ENCODE measurements at places on chromosomes 5 and 9.

DNA sequence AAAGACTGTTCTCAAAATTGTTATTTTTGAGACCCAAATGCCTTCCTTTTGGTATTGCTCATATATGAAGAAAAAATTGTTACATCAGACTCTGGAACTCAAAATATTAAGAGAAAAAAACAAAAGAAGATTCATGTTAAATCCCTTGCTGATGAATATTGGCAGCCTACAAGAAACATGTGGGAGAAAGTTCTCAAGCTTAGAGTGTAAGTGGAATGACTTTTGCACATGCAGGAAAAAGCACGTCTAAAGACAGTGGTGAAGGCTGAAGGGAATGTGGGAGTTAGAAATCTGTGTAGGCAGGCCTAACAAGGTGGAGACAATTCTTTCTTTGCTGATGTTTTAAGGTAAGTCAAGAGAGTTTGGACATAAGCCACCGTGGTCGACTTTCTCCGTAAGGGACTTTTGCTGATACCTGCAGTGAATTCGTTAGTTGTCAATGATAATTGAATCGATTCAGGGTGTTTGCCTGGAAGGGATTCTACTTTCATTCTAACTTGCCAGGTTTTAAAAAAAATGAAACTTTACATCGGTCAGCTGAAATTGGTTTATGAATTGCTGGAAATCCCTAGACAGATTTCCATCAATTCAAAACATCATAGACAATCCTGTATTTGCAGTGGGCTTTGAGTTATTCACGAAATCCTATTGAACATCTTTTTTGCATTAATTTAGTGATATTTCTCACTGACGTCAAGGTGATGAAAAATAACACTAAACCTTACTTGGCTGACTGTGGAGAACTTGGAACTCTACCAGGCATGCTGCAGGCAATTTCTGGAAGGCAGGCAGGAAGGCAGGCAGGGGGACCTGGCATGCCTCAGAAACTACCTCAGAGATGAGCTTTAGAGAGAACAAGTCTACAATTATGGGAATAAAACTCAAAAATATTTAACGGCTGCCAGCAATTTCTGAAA is 359.1 kb upstream of the ADAMTSL1 start:
- DNase-seq = no peak

GRCh38 chr9:121227862-121228261 is 26.2 kb upstream of the RAB14 start:
- DNase-seq = no peak

- DNase-seq = no peak
Observed at GRCh38 chr9:135797507-135798262, 95.7 kb downstream of the KCNT1 start.

DNA sequence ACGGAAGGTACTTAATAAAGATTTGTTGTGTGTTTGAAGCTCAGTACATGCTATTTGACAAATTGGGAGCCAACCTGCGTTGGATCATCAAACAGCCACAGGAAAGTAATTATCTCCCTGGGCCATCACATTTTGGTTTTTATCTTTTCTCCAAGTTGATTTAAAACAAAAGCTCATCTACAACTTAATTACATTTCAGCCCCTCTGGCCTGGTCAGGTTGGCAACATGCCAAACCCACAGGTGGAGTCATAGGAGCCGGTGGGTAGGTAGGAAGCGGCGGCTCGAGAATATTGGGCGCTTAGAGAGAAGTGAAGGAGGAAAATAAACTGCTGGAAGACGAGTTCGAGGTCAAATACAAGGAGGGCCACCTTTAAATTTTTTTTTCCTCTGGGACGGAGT is 64.9 kb upstream of the FANCC start:
- no peak for DNase-seq

- DNase-seq = no peak
Observed at GRCh38 chr5:60334281-60334713, 365.7 kb downstream of the DEPDC1B start.

- no peak for DNase-seq
Observed at GRCh38 chr5:113246361-113246870, 188.4 kb downstream of the TSSK1B start.

DNA sequence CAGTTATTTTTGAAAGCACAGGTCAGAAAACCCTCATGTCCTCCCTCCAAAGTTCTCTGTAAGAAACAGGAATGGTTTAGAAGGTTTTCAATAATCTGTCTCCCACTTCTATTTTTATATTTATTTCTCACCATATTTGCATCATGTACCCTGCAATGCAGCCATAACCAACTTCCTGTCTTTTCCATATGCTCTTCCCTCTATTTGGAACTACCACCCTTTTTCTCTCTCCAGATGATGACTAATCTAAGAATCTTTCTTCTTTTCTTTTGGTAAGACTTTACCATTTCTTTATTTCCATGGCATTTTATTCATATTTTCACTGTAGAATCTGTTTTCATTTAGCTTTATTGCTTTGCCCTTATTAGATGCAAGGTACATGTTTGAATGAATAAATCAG is 33.9 kb downstream of the MAN2A1 start:
- DNase-seq = no peak

GRCh38 chr9:20940447-20941173 is 90.8 kb downstream of the HACD4 start:
- no peak for DNase-seq

DNA sequence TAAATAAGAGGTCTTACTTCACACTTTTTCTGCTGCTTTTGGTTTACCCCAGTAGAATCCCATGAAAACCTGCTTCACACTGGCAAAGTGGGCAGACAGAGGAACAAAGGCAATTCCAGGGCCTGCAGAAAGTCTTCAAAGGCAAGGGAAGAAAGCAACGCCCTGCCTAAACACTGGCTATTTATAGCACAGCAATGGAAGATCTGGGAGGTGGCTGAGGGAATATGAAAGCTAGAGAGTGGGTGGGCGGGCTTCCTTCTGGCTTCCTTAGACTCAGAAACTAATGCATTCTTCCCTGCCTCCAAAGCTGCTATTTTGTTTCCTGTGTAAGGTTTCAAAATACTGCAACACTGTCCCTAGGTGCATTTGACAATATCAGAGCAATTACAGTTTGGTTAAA is 46.8 kb downstream of the ELAVL2 start:
- DNase-seq = no peak

- no peak for DNase-seq
Observed at GRCh38 chr5:88671106-88671504, 211.9 kb downstream of the MEF2C start.

GRCh38 chr5:91307048-91307447 is 76.1 kb downstream of the ARRDC3 start:
- DNase-seq = no peak

DNA sequence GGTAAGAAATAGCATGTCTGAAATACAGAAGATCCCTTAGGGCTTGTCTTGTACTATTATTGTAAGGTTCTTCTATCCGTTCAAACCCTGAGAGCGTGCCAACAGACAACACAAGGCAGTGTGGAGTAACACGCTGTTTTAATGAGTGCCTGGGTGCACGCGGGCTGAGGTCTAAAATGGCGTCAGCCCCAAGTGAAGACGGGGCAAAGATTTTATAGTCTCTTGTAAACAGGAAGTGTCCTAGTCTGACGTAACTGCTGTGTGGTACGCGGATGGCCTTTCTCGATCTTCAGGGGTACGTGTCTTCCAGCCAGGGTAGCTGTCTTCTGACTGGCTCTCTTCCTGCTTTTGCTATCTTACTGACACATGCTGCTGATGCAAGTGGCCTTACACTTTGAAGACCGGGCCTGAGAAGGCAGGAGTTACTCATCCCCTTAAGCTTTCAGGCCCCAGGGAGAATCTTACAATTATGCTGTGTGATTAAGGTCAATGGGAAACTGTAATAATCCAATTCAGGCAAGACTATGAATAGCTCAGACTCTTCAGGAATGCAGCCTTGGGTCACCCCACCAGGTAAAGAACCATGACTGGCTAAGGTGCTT is 1812.0 kb upstream of the CDH9 start:
- DNase-seq = no peak

GRCh38 chr5:82938901-82939725 is 138.1 kb downstream of the TMEM167A start:
- no peak for DNase-seq

- no peak for DNase-seq
Observed at GRCh38 chr5:67244345-67244793, 47.8 kb upstream of the CD180 start.

GRCh38 chr5:167065794-167066193 is 1225.7 kb upstream of the WWC1 start:
- no peak for DNase-seq

- no peak for DNase-seq
Observed at GRCh38 chr5:115271295-115272050, 8.8 kb upstream of the PGGT1B start.

- DNase-seq = no peak
Observed at GRCh38 chr5:138945421-138946240, 70.5 kb upstream of the LRRTM2 start.

GRCh38 chr5:62614355-62614754 is 35.7 kb downstream of the LRRC70 start:
- no peak for DNase-seq

- no peak for DNase-seq
Observed at GRCh38 chr5:4700069-4700468, 440.1 kb upstream of the ADAMTS16 start.

DNA sequence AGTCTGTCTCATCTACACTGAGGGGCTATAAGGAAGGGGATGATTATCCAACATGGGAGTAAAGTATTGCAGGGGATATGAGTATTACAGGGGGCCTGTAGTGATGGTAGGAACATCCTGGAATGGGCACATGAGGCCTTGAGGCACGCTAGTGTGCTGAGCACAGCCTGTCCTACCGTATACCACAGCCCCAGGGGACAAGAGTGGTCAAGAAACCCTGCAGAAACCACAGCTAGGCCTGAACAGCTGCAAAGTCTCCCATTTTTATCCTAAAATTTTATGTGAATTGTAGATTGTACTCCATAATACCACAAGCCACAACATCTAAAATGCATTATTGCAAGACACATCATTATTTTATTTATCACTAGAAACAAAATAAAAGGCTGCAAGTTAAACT is 136.3 kb upstream of the ASTN2 start:
- no peak for DNase-seq

DNA sequence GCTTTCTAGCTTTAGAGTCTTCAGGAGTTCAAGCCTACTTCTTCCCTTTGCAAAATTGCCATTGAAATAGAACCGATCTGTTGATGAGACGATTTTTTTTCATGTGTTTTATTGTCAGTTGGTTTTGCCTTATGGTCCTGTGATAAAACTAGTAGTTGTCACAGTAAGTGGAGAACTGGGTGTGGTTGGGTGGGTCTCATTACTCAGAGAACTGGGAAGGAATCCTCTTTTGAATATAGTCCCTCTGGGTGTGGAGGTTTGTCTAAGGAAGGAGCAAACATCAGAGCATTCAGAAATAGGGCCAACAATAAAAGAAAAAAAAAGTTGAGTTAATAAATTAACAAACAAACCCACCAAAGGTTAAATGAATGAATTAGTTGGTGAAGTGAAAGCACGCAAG is 69.0 kb downstream of the ALDH1A1 start:
- no peak for DNase-seq

DNA sequence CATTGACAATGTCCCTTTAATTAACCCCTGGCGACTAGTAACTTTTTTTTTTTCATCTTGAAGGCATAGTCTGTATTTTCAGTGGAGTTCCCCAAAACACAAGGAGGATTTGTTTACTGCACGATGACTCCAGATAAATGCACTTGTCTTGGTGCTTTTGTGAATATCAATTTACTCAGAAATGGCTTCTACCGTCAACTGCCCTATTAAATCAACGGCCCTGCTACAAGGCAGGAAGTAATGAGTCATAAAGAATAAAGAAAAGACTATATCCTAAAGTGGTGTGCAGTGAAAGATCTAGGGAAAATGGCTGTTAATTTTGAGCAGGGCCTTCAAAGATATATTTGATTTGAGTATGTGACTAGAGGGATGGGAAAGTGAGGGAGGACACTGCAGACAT is 388.3 kb upstream of the CHD1 start:
- no peak for DNase-seq

DNA sequence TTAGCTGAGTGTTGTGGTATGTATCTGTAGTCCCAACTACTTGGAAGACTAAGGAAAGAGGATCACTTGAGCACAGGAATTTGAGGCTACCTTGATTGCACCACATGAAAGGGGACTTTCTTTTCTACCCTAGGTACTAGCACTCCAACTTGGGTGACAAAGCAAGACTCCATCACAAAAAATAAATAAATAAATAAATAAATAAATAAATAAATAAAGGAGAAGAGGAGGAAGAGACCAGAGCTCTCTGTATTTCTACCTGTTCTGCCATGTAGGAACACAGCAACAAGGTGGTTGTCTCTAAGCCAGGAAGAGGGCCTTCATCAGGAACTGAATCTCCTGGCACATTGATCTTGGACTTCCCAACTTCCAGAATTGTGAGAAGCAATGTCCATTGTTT is 118.6 kb downstream of the HMHB1 start:
- DNase-seq = no peak

DNA sequence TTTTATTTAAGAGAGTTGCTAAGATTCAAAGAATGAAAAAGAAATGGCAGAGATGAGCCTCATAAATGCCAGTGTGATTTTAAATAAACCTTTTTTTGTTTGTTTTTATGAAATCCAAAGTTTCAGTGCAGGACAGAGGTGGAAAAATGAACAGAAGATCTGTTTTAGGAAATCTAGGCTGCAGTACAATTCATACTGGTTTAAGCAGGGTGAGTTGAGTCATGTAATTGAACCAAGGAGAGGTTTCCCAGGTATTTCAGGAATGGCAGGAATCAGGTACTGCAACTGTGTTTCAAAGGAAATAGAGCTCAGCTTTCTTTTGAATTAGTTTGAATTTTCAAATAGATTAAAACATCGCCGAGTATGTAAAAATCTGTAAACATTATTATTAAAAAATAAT is 3.0 kb upstream of the ANKRD31 start:
- DNase-seq = no peak

DNA sequence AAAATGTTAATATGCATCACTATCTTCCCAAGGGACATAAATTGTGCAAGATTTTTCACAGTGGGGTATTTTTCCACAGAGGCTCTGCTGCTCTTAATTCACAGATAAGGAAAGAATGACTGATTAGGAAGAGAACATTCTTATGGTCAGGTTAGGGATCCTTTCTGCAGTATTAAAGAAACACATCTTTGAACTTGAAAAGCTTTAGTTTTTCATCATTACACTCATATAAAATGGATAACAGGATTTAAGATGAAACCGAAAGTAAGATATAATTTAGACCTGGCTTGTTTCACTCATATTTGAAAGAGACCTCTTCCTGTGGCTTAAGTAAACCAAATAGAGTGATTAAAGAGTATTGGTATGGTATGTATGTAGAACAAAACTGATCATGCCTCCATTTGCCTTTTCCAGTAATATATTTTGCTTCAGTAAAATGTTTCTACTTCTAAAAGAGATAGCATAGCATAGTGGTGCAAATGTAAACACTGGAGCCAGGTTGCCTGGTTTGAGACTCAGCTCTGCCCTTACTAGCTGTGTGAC is 160.0 kb downstream of the PRR16 start:
- DNase-seq = no peak

- no peak for DNase-seq
Observed at GRCh38 chr9:89595646-89596045, 9.2 kb upstream of the GADD45G start.
